ENCODE measurements at places on chromosomes 3 and 15.

DNA sequence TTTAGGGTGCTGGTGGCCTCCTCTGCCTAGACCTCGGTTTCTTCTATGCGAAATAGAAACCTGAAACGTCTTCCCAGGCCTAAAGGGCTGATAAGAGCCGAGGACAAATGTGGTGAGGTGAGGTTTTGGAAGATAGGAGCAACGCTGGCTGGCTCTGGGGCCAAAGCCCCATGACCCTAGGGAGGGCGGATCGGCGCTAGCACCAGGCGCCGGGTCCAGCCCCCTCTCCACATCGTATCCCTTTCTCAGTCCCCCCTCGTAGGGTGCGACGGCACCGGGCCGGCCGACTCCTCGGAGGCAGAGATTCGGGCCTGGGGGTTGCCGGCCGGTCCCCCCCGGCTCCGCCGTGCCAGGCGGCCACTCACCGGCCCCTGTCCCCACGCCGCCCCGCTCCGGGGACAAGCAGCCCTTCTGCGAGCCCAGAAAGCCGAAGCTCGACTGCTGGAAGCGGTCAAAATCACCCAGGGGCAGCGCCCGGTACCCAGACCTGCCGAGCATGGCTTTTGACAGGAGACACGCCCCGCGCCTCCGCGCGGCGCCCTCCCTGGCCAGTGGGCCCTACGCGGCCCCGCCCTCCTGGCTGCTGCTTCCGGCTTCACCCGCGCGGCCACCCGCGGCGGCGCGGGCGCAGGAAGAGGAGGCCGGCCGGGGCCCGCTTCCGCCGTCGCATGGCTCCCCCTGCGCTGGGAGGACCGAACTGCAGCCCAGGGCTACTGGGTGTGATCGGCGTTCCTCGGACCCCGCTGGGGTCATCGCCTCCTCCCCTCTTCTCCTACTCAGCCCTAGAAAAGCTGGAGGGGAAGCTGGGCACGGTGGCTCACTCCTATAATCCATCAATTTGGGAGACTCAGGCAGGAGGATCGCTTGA, at the start of gene STOML1:
Gene STOML1 (minus strand): TSS at position 570 of the 868 bp plus-strand sequence. CDS start 72 bp downstream, at position 498.
- peak; percentile 100 for DNase-seq

- no peak for DNase-seq
Measured at GRCh38 chr15:80992441-80992840, 2.8 kb upstream of the MESD start.

- DNase-seq: no peak
Measured at GRCh38 chr15:67406257-67406861, 114.6 kb upstream of the C15orf61 start.

DNA sequence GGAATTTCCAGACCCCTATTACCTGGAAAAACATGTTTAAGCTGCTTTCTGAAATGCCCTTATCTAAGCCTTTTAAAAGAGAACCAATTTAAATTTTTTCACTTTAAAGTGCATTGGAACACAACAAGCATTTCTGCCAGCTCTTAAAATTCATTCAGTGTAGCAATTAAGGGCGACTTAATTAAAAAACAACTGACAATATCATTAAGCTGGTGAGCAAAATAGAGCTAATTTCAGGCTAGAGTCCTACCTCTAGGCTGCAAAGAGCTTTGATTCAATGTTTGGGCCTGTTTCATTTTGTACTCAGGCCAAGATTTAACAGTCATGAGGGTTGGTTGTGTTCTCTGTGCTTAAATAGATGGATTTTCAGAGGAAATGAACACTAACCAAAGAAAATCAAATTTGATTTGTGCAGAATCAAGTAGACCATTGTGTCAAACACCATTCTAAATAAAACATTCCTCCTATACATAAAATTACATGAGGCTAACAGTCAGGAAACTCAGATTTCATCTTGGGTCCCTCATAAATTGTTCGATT, 114.6 kb downstream of the TMEM108 start:
- no peak for DNase-seq

DNA sequence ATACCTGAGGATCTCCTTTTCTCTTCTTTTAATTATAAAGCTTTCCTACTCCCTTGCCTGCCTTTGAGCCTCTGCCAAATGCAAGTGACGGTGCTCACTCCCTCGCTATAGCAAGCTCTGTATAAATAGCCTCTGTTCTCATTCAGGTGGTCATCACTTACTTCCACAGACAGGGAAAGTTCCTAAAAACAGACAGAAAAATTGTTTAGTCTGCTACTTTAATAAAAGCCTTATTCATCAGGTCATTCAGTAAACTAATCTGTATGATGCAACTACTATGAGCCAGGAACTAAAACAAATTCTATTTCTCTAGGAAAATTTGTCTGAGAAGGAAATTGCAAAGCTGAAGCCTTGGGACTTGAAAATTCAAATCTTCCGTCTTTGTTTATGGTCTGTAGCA, 10.2 kb upstream of the DLG1 start:
- no peak for DNase-seq

DNA sequence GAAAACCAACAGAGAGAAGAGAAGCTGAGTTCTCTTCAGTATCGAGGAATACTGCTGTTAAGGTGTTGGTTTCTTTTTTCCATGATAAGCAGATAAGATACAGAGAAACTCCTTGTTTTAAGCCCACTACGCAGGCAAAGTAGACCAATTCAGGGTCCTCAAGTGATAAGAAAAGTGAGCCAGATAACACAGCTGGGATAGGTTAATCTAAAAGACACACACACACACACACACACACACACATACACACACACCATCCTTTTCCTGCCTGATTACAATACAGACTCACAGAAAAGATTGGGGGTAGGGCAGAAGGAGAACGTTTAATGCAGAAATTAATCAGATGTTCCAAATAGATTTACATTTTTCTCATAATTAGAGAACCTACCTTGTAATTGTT, 6.5 kb upstream of the PHLDB2 start:
- no peak for DNase-seq

DNA sequence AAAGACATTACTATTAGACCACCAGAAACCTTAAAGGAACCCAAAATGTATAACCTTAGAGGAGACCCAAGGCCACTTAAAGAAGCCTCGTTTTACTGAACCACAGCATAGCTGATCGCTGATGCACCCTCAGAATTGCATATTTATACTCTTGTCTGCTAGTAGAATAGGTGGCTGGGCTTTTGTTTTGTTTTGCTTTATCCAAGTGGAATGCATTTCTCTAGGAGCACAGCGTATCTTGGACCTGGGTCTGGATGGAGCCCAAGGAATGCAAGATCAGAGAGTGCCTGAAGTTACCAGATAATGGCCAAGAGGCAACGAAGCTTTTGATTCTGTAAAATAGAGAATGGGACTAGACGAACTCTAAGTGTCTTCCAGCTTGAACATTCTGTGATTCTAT, 129.2 kb upstream of the COL8A1 start:
- no peak for DNase-seq

DNA sequence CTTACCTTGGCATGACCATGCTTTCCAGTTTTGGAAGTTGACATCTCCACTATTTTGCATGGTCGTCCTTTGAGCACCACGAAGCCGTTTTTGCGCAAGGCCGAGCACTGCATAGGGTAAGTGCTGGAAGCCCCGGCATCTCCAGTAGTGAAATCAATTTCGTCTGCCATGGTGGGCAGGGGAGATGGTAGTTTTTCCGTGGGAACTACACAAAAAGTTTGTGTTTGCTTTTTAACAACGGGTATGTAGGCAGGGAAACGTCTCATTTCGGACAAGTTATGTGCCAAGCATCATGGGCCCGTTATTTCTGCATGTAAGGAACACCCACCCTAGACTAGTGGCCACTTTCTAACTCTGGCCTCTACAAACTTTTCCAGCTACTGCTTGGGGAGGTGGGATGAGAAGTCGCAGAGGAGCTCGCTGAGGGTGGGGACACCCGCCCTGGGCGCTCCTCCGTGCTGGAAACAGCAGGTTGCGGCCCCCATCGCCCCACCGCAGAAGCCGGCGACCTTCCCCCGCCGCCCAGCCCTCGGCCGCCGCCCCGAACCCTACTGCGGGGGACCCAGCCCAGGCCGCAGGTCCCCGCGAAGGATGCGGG, 701 bp downstream of the EIF5A2 start:
- DNase-seq: peak; percentile 10

DNA sequence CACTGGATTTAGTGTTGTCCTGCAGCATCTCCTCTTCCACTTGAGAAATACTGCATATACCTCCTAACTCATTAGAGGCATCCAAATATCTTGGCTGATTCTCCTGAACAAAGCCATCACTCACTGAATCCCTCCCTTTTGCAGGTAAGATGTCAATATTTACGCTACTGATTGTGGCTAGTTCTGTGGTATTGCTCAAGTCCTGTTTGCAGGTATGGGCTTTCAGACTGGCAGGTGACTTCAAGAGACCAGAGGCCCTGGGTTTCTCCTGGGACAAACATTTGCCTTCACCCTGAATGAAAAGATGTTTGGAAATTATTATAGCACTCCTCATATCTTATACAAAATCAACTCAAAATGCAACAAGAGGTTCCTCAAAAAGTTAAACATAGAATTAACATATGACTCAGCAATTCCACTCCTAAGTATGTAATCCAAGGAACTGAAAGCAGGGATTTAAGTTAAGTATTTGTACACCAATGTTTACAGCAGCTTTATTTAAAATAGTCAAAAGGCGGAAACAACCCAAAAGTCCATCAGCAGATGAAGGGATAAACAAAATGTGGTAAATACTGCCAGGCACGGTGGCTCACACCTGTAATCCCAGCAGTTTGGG, 18.6 kb downstream of the NEK4 start:
- DNase-seq: no peak

- peak; percentile 84 for DNase-seq
Measured at GRCh38 chr15:45205192-45205591, 17.4 kb upstream of the SHF start.

DNA sequence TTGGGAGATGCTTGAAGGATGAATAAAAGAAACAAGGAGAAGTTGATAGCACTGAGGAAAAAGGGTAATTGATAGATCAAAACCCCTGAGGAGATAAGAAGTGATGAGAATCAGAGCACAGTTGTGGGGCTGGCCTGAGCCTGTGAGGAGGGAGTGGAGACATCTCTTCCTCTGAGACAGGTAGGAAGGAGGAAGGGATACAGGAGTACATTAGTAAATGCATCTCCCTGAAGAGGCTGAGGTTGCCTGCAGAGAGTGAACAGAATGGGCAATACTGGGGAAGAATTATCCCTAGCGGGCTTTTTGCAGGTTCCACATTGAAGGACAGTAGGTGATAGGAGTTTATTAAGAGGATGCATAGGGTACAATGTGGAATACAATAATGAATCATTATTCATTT, 17.3 kb upstream of the SCAMP5 start:
- DNase-seq: no peak

GRCh38 chr3:141383555-141384129, 15.3 kb downstream of the ZBTB38 start:
- DNase-seq: no peak
